IPS DF 6.9 (cell line): ENCODE measurements at places on chromosomes 3 and 15.

DNA sequence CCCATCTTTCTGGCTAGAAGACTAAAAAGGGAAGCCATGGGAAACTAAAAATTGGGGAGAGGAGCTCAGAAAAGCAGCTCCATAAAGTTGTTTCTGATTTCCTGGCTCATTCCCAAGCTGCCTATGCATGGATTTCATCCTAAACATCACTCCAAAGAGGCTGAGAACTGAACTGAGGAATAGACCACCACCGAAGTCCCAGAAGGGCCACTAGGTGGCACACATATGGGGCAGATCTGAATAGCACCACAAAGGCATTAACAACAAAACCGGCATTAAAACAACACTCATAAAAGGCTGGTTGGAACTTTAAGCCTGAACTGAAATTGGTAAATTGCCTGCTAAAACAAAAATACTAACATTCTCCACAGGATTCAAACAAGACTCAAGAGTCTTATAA lies 106.3 kb downstream of the PLD1 start:
- no peak for DNase-seq

DNA sequence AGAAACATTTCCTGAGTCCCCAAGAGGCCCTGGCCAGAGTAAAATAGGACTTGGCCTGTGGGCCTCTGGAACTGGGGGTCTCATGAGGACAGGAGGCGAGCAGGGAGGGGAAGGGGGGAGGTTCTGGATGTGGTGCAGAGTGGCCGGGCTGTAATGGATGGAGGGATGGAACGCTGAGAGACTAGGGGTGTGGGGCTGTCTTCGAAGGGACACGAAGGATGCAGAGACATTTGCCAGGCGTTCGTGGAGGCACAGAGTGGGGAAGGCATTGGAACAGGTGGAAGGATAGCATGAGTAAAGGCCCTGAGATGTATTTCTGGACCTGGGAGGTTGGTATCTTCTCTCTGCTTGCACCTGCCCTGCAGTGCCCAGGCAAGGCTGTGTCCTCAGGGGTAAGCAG lies 2.1 kb upstream of the LCTL start:
- DNase-seq = no peak

DNA sequence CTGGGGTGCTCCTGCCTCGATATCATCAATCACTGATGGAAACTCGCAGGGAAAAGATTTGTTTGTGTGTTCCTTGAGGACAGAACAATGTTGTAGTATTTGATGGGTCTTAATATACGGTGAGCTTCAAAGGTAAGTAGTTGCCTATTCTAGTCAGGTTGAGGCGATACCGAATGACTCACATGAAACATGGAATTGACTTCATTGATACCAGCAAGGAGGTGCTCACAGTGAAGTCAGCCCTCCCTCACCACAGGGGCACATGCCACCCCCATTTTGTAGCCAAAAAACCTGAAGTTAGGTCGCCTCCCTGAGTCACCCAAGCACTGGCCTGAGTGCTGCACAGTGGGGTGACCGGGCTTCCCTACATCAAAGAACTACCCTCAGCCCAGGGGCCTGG lies 3.7 kb upstream of the ALDH1A3 start:
- no peak for DNase-seq

- DNase-seq = no peak
These were observed 39.2 kb upstream of the GADL1 start for GRCh38 chr3:30933478-30934207.

- DNase-seq = no peak
These were observed 6.8 kb upstream of the SKOR1 start for GRCh38 chr15:67818464-67818863.

DNA sequence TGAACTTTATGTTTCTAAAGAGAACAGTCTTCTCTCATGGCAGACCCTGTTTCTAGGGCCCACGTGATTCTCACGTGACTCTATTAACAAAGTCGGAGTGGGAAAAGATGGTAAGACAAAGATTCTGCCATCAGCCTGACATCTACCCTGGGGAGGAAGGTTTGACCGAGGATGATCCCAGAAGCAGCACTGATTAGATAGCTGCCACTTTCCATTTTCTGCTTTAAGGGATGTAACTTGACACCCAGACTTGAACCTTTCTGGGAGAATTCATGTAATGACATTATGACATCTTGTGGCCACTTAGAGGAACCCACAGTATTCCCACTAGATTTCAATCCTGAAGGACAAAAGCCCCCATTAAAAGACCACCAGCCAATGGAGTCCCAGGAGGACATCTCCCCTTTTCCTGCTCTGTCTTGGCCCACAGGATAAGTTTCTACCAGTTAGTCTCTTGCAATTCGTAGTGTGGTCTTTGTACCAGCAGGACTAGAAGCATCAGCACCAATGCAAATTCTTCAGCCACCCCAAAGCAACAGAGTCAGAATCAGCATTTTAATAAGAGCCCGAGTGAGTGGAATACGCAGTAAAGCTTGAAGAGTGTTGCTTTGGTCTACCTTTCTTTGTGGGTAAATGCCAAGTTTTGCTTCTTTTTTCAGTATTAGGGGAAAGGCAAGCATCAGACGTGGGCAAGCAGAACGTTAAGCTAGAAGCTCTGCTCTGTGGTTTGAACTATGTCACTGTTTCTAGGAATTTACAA lies 480.5 kb upstream of the PROK2 start:
- no peak for DNase-seq

DNA sequence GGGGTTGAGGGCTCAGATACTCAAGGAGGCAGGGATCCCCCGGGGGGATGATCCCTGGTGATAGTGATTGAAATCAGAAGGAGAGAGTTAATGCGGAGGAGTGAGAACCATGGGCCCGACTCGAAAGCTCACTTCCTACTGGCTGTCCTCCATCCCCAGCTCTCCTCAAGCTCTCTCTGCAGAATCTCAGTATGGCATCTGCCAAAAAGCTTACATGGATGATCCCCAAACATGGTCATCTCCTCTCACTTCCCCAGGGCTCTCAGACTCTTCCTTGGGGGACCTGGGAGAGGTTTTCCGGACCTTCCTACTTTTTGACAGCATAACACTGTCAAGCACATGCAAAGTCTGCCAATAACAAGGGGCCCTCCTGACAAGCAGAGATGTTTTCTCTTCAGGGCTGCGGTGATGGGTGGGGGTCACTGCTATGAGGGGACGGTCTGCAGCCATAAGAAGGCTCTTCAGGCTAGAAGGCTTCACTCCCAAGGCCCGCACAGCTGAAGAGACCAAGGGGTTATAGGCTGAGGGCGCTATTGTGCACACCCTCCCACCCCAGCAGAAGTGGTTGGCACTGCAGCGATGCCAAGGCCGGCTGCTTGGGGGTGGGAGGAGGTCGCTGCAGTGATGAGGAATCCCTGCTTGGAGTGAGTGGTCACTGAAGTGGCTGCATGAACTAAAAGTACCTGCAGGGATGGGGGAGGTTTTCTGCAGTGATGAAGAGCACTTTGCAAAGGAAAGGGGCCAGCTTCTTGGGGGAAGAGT lies 828 bp upstream of the VWA5B2 start:
- no peak for DNase-seq

DNA sequence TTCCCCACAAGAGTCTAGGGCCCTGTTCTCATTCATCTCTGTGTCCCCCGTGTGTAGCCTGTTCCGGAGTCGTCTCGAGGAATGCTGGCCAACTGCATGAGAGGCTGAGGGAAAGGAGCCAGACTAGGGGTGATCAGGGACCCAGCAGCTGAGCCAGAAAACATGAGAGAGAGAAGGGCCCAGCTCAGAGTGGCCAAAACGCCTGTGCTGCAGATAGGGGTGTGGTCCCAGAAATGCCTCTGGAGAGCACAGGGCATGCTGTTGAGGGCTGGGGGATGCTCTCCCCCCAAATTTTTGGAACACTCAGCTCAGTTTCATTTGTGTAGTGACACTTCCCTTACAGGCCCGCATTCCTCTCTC lies 14.1 kb downstream of the CYP1A2 start:
- DNase-seq = no peak

DNA sequence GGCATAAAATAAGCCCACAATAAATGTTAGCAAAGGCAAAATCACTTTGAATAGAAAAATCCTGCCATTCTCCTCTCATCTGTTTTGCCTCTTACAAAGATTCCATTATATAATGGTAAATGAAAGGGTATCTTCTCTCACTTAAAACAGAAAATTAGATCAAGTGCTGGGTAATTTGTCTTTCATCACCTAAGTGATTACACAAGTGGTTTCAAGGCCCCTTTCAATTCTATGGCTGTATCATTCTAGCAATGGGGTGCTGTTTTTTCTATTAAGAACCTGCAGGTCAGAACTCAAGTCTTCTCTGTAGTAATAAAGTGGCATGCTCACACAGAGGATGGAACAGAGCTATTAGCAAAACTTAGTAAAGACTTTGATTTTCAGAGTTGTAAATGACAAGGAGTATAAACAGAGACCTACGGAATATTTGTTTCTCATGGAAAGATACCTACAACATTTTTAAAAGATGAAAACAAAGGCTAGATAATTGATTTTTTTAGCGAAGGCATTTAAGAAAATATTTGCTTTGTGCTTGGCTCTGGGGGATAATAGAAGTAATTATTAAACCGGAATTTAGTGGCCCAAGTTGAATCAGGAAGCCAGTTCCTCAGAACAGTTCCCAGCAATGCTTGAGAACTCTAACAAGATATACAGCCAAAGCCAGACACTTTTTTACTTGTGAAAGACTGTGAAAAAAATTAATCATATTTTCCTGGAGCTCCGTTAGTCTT lies 137.4 kb downstream of the CMSS1 start:
- DNase-seq = no peak

- no peak for DNase-seq
These were observed 27.6 kb upstream of the GAP43 start for GRCh38 chr3:115595611-115596275.

DNA sequence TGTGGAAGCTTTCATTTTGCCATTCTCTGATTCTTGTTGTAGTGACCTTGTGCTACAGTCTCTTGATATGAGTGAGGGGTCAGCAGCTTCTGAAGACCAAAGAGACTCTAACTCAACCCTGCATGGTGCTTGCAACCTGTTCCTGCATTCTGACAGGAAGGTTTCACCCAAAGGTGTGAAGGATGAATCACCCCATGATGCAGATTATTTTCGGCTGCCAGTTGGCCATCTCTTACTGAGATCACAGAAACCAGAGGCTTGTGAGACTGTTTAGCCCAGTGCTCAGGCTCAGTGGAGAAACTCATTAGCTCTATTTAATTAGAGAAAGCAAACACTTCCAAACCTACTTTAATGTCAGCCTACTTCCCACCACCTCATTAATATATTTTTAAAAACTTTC lies 29.2 kb upstream of the TPRG1 start:
- no peak for DNase-seq

DNA sequence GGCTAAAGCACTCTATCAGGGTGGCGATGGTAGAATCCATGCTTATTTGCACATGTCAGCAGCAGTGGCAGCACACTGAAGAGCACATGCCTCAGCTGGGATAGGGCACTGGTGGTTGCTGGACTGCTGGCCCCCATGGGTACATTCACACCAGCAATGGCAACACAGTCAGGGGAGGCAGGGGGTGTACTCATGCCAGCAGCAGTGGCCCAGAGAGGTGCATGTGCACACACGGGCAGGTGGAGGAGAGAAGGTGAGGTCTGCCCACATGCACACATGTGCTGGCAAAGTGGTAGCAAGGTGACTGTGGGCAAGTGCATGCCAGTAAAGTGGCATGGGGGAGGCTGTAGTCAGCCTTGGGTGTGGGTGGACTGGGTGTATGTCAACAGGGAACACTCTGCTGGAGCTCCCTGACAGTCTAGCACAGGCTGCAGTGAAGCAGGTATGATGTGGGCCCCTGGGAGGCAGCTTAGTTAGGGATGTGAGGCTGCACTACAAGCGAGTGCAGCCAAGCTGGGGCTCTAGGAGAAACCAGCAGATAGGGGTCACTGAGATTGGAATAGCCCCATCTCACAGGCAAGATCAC lies 53.9 kb upstream of the NPAP1 start:
- DNase-seq = no peak

DNA sequence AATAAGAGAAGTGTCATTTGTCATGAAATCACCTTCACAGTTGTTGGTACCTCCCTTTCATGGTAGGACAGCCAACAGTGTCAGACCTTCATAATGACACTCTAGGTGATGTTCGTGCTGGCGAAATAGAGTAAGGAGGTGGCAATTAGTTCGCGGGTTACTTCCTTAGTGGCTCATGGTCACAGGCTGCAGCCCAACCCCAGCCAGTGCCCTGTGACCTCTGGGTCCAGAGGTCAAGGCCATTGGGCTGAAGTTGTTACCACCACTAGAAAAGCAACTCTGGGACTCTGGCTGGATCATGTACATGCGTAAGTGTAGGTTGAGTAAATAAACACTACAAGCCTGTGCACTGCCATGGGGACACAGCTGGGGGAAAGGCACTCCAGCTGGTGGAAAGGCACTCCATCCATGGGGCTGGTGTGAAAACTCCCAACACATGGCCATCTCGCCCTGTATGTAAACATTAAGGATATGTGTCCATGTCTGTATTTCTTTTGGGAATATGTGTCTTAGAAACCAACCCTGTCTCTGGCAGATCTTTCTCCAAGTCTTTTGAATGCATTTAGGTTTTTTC lies 106.7 kb downstream of the RYK start:
- no peak for DNase-seq

DNA sequence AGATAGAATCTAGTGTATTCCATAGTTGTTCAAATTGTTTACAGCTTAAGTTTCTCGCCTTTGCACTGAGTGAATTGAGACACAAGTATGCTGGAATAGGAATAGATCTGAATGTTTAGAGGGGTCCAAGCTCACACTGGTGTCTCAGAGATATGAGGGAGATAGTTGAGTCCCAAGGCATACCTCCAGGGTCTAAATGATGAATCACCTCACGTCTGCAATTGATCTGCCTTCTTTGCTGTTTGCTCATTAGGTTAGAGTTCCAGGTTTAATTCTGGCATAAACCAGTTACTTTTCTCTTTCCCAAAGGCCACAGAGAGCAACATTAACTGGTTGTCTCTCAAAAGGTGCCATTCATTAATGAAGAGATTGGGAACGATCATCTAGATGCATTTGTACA lies 106.3 kb upstream of the MME start:
- no peak for DNase-seq

- no peak for DNase-seq
These were observed 312.0 kb downstream of the EPHB1 start for GRCh38 chr3:135107043-135107442.

GRCh38 chr3:109685084-109686079 lies 348.0 kb upstream of the DPPA4 start:
- DNase-seq = no peak

DNA sequence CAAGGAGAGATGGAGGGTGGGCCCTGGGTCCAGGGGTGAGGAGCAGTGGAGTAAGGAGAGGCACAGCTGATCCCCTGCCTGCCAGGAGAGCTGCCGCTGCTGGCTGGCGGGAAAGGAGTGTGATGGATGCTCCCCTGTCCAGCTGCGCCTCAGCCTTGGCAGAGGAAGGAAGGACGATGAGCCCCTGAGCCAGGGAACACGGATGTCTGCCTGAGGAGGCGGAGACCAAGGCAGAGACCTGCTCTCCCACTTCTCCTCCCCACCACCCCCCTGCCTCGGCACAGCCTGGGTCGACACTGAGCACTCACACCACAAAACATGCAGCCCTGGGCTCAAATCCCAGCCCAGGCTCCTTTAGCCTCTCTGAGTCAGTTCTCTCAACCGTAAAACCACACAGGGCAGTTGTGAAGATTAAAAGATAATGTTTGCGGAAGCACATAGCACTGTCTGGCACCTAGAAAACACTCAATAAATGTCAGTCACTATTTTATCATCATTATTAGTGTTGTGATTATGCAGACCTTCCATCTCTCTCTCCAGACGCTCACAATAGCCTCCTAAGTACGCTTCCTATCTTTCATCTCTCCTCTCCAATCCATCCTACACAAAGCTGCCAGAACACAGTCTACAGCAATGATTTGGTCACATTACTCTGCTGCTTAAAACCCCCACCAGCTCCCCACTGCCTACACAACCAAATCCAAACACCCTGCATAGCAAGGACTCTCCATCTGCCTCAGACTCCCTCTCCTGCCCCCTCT lies 52.2 kb downstream of the SEMA5B start:
- no peak for DNase-seq
